ENCODE measurements at places on chromosomes 3 and 15.

GRCh38 chr3:64798316-64798715 lies 110.5 kb upstream of the ADAMTS9 start:
- DNase-seq, result no peak

DNA sequence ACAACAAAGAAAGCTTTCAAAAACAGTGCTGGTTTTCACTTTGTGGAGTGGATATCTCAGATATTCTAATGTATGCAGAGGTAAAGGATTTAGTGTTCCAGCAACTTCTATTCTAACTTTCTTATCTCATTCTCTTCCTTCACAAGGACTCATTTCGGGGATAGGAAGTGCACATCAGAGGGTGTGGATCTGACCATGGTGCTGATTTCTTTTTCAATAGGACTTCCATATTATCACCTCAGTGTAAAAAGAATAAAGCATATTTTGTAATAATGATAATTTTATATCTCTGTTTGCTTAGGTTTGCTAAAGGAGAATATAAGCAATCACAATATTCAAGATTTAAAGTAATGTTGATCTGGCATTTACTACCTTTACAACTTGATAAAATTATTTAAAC lies 12.5 kb upstream of the CADM2 start:
- peak; percentile 9 for DNase-seq

DNA sequence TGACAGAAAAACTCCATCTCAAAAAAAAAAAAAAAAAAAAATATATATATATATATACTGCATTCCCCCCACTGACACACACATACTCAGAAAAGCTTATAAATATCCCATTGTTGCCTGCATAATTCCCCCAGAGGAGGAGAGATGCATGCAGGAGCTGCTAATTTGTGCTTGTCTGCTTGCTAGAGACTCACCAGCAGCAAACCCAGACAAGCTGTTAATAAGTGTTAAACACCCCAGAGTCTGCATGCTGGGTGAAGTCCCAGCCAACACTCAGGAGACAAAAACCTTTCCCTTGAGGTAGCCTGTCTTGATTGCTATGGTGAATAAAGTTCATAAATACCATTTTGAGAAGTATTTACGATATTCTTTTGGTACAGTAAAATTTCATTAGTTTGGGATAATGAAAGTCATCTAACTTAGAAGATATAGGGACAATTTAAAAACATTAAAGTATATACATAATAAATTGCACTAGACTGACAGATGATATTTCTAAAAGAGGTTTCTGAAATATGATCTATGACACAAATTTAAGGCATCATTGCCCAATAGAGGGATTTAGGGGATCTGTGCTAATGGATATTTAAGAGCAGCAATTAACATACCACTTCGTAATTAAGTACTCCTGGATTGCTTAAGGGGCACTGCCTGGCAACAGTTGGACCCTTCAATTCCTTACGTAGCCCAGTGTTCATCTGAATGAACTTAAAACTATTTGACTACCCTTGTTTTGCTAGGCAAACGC lies 400.0 kb upstream of the C2CD4B start:
- DNase-seq, result no peak

GRCh38 chr15:26109203-26109602 lies 246.1 kb upstream of the ATP10A start:
- DNase-seq, result no peak

GRCh38 chr3:138063416-138063815 lies 52.0 kb downstream of the DZIP1L start:
- no peak for DNase-seq

DNA sequence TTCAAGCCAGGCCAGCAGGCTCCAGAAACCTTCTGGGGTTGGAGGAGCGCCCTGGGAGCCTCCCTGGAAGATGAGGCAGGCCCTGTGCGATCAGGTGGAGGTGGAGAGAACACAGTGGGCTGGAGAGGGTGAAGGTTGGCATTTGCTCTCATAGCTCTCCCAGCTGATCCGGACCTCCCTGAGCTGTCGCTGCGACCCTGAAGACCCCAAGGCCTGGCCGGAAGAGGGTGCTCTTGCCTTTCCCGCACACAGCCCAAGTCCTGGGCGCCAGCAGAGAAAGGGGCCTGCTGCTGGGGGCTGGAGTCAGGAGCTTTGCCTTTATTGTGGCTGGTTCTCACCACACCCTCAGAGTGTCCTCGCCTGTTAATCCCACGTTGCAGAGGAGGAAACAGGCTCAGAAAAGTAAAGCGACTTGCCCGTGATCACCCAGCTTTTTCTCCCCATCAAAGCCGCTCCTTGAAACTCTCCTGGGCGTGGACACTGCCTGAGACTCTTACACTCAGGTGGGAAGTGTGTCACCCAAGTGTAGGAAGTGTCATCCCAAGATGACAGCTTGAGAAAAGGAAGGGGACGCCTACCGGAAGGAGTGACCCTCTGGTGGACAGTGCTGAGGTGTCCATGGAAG lies 8.6 kb upstream of the RPL29 start:
- DNase-seq, result peak; percentile 69

- no peak for DNase-seq
These were observed 51.7 kb downstream of the FAM174B start for GRCh38 chr15:92603743-92604470.

- no peak for DNase-seq
These were observed 336.3 kb upstream of the CFAP20DC start for GRCh38 chr3:59386165-59386564.

GRCh38 chr3:46138581-46138980 lies 69.5 kb downstream of the CCR1 start:
- DNase-seq, result no peak

- DNase-seq, result no peak
These were observed 83.4 kb downstream of the NEK11 start for GRCh38 chr3:131110087-131110486.

- DNase-seq, result no peak
These were observed 294.2 kb upstream of the SEMA6D start for GRCh38 chr15:47422881-47423665.

GRCh38 chr3:71584394-71585011 lies 975 bp upstream of the FOXP1 start:
- DNase-seq, result peak; percentile 88

DNA sequence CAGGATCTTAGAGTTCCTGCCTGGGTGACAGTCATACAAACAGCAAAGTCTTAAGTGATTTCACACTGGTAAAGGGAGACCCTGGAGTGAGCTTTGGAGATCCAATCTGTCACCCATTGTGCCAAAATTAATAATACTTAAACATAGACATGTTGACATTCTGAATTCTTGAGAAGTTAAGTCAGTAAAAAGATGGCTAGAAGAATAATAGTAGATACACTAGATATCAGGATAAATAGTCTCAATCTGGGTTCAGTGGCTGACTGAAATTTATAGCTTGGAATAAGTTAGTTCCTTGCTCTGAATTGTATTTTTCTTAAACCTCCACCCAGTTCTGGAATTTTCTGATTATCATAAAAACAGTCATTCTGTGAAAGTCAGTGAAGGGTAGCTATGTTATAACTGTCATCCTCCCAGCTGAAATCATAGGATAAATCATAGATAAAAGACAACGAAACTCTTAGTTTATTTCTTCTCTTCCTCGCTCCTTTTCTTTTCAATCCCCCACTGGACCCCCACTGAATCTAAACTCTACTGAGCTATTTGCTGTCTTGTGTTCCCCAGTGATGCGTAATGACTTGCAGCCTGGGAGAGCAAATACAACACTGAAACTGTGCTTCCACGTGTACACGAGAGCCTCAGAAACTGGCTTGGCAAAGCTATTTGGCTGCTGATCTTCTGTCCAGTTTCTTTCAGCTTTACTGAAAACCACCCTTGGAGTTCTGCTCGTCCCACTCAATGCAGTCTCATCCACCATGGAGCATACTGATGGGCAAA lies 175.4 kb upstream of the TP63 start:
- no peak for DNase-seq

DNA sequence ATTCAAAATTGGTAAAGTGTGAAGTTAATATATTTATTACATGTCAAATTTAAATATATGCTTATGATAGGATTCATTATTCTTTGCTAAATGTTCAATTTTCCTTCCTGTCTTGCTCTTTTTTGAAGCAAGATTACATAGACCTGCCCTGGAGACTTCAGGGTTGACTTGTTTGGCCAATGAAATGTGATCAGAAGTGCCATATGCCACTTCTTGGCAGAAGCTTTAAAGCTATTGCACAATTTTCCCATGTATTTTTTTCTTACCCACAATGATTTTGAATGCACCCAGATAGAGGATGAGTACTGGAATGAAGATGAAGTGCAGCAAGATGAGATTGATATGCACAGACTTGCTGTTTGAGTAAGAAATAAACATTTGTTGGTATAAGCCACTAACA lies 406.3 kb upstream of the BCHE start:
- no peak for DNase-seq

DNA sequence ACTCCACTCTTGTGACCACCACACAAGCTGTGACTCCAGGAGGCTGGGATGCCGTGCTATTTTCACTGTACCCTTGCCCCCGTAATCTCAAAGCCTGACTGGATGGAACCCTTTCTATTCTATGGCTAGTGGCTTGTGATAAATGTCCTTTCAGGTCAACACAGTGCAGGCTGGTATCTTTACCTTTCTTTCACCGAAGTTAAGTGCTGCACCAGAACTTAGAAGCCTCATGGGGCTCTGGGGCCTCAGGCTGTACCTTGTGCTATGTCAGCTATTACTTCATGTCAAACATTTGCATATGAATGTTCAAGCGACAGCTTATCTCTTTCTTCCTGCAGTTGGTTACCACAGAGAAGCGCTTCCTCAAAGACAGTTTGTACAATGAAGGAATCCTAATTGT lies 66.8 kb downstream of the RPL39L start:
- DNase-seq, result no peak

DNA sequence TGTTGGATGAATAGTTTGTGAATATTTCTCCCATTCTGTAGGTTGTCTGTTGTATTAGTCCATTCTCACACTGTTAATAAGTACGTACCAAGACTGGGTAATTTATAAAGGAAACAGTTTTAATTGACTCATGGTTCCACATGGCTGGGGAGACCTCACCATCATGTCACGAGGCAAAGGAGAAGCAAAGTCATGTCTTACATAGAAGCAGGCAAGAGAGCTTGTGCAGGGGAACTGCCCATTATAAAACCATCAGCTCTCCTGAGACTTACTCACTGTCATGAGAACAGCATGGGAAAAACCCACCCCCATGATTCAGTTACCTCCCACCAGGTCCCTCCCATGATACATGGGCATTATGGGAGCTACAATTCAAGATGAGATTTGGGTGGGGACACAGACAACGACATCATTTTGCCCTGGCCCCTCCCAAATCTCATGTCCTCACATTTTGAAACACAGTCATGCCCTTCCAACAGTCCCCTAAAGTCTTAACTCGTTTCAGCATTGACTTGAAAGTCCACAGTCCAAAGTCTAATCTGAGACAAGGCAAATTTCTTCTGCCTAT lies 133.2 kb downstream of the LMLN start:
- DNase-seq, result no peak

GRCh38 chr3:175895731-175896130 lies 1036.6 kb downstream of the NAALADL2 start:
- no peak for DNase-seq

GRCh38 chr15:74239051-74239705 lies 3.1 kb downstream of the CCDC33 start:
- no peak for DNase-seq

DNA sequence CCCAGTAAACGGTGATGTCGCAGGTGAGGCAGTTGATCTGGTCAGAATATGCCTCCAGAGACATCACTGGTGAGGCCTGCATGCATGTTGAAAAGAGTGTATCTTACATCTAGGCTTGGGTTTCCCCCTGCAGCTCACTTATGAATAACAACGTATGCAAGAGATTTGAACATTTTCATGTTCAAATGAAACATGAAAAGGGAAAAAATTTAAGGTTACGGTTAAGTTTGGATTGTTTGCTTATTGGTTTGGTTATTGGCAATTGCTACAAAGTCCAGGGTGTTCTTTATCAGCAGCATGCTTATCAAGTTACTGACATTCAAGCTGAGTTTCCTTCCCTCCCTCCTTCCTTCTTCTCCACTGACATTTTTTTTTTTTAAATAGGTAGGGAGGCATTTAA lies 123.2 kb downstream of the IGF1R start:
- no peak for DNase-seq

DNA sequence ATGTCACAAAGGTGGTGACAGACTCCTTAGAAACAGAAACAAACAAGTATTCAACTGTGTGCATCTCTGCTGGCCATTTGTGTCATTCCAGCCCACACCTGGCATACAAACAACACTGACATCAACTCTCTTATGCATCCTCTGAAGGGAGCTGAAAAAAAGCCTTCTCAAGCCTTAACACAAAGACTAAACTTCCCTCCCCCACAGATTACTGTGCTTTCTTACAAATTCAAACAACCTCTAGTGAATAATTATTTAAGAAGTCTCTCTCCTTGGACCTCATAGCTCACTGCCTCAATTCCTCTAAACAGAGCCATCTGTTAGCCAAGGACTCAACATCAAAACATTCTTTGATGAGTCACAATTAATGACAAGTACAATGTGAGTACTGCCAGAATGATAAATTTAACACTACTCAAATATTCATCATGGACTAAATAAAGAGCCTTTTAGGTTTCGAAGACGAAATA lies 132.1 kb downstream of the WDR76 start:
- DNase-seq, result no peak

Data from KBM-7 (cell line).